ENCODE measurements at places on chromosomes 16 and 17.

- peak; percentile 83 for DNase-seq
Observed at GRCh38 chr16:83727018-83727417, 80.8 kb upstream of the HSBP1 start.

- no peak for DNase-seq
Observed at GRCh38 chr16:56303880-56304279, 112.6 kb downstream of the GNAO1 start.

DNA sequence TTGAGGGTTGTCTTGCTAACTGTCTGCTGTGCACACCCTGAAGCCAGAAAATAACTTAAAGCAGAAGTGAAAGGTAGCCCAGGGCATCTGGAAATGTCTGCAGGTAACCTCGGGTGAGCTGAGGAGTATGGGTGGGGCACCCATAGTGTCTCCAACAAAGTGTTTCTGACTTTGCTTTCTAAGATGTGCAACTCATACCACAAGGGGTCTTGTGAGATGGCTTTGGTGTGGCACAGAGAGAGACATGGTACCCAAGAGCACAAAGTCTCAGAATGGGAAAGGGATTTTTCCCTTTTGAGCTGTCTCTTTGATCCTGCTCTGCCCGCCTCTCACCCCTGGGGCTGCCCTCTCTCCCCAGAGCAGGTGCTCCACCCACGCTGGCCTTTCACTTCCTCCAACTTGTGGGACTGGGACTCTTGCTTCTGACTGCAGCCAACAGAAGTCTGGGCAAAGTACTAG is 6.9 kb downstream of the CHD9 start:
- DNase-seq = no peak

DNA sequence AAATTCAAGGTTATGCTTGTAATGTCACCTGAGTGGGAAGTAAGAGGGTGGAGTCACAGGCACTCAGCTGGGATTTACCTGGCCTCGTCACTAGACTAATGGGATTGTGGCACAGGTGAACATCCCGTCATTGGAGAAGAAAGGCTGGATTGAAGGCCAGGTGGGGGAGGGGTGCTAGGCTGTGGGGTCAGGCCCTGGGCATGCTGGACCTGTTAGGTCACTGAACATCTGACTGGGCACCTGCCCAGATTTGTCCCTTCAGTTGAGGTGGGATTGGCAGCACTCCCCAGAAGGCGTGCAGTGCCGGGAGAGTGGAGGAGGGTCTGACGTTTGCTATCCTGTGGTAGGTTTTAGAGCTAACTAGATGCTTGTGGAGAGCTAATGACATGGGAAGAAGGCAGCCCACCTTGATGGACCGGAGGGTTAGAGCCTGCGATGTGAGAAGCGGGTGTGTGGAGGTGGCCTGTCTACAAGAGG is 161.5 kb upstream of the ZNF267 start:
- no peak for DNase-seq

DNA sequence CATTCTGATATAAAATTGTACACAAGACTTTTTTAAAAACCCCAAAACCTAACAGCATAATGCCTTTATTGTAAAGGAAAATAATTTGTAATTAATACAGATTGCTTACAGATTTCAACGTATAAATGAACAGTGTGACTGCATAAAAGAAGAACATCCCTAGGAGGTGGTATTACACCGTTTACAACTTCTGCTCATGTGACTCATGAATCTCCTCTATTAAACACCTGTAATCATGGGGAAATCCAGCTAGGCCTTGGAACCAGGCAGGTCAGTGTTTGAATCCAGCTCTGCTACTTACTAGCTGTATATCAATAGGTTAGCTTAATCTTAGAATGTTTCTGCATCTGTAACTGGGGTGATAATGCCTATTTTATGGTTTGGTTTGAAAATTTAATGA is 15.2 kb downstream of the RABEP1 start:
- DNase-seq = no peak

DNA sequence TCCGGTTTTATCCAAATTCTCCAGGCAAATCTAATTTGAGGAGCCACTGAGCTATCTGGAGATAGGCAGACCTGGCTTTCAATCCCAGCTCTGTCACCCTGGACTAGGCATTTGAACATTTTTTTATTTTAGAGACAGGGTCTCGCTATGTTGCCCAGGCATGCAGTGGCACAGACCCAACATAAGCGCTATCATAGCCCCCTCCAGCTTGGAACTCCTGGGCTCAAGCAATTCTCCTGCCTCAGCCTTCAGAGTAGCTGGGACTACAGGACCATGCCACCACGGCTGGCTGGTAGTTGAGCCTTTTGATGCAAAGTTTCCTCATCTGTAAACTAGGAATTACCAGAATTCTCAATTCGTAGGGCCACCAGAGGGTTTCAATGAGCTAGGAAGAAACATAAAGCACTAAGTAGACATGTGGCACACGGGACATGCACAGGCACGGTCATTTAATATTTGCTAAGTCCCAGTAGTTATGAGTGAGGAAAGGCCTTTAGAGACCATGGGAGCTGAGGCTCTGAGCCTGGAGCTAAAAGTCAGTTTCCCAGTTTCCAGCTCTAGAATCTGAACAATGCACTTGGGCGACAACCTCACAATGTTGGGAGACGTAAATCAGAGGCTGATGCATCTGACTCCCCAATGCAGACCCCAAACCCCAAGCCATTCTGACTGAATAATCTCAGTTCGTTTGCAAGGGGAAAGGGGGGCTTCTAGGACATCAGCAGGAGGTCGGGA is 1.1 kb downstream of the ELOB start:
- no peak for DNase-seq

DNA sequence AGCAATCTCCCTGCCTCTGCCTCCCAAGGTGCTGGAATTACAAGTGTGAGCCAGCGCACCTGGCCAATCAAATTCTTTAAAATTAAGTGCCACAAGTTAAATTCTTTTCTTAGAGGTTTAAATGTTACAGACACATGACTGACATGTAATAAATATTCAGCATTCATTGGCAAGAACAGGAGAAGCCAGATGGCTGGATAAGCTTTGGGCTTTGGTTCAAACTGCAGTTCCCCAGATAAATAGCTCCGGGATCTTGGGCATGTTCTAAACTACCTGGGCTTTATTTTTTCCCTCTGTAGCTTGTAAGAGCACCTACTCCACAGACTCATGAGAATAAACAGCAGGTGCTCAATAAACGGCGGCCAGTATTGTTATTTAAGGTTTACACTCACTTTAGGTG is 34.1 kb downstream of the ABAT start:
- no peak for DNase-seq

DNA sequence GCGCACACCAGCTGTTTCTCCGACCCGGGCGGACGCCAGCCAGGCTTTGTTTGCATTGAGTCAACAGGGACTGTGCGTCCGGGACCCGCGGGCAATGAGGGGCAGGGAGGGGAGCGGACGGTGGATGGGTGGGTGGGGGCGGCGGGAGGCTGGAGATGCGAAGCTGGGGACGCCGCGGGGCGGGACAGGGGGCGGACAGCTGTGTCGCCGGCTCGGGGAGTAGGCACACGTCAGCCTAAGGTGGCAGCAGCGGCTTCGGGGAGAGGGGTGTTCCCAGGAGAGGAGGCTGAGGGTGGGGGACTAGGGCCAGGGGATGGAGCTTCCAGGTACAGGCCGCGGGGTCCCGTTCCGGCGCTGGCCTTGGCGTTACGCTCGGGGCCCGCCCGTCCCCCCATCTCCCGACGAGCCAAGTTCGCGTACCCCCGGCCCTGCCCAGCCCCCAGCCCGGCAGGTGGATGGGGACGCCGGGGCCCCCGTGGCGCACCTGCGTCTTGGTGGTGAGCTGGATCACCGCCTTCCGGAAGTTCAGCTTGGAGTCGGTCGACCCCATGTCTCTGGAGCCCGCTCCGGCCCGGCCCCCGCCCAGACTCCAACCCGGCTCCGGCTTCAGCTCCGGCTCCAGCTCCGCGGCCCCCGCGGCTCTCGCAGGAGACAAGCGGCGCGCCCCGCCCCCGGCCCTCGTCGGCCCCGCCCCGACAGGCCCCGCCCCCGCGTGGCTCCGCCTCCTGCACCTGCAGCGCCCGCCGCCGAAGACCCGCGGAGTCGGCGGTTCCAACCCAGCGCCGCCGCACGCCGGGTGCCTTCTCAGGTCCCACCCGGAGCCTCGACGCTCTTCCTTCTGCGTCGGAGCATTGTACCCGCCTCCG is at the start of gene HID1:
TSS of gene HID1 (minus strand) at position 653 of the 866 bp plus-strand sequence. CDS start at position 550, 103 bp downstream.
- no peak for DNase-seq

- no peak for DNase-seq
Observed at GRCh38 chr16:3004781-3005284, 7.9 kb upstream of the CLDN9 start.

DNA sequence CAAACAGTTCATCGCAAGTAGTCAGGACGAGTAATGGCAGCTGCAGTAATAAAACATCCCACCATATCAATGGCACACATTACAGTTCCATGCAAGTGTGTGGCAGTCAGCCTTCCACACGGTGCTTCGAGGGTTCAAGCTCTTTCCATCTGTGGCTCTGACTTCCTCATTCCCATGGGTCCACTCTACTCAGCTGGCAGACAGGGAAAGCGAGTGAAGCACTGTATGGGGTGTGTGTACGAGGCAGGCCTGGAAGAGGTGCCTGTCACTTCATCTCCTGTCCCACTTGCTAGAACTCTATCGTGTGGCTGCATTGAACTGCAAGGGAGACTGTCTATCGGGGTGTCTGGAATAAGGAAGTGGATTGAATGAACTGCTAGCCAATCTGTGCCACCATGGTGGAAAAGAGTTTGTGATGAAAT is 160.6 kb downstream of the CPPED1 start:
- no peak for DNase-seq
